NCI-H1417 (cell line): ENCODE measurements at places on chromosomes 5 and 9.

DNA sequence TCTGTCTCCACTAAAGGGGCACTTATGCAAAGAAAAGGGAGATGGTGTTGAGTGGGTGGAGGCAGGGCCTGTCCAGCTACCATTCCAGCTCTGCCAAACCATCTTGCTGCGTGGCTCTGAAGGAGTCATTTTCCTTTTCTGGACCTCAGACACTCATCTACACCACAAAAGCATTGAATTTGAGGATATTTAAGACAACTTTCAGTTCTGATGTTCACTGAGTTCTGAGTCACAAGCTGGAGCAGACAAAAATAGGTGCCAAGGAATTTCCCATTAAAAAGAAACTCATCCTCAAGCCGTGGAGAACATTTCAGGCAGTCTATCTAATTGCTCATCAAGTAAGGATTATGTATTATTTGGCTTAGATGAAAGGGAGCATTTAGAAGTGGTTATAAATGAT, 195.0 kb upstream of the TBC1D2 start:
- DNase-seq, result no peak

DNA sequence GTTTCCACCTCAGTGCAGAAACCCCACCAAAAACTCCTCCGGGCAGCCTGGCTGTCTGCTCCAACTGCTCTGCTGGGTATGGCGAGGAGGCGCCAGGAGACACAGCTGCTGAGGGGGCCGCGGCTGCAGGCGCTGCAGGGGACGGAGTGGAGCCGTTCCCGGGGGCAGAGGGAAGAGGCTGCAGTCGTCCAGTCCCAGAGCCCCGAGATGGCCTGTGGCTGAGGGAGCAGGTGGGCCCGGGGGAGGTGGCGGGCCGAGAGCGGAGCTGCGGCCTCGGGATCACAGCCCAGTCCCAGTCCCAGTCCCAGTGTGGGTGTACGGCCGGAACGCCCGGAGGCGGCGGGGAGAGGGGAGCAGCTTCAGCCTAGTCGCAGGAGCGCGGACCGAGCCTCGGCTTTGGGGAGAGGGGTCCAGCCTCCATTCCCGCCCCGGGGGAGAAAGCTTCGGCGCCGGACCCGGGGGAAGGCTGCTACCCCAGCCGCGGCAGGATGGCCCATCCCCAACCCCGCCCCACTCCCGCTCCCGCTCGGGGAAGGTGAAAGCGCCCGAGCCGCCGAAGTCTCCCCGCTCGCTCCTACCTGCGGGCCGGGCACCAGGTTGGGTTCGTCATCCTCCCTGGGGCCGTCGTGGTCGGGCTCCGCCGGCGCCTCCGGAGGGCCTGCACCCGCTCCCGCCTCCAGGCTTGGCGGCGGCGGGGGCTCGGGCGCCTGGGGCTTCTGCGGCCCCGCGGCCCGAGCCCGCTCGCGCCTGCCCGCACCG, 513 bp downstream of the FAM193B start:
- DNase-seq, result no peak

- DNase-seq, result peak; percentile 73
These were observed 473 bp downstream of the ZBTB34 start for GRCh38 chr9:126860757-126861466.

GRCh38 chr9:130906735-130907416, 10.3 kb upstream of the QRFP start:
- peak; percentile 26 for DNase-seq

GRCh38 chr5:60598424-60598823, 101.5 kb downstream of the DEPDC1B start:
- no peak for DNase-seq

DNA sequence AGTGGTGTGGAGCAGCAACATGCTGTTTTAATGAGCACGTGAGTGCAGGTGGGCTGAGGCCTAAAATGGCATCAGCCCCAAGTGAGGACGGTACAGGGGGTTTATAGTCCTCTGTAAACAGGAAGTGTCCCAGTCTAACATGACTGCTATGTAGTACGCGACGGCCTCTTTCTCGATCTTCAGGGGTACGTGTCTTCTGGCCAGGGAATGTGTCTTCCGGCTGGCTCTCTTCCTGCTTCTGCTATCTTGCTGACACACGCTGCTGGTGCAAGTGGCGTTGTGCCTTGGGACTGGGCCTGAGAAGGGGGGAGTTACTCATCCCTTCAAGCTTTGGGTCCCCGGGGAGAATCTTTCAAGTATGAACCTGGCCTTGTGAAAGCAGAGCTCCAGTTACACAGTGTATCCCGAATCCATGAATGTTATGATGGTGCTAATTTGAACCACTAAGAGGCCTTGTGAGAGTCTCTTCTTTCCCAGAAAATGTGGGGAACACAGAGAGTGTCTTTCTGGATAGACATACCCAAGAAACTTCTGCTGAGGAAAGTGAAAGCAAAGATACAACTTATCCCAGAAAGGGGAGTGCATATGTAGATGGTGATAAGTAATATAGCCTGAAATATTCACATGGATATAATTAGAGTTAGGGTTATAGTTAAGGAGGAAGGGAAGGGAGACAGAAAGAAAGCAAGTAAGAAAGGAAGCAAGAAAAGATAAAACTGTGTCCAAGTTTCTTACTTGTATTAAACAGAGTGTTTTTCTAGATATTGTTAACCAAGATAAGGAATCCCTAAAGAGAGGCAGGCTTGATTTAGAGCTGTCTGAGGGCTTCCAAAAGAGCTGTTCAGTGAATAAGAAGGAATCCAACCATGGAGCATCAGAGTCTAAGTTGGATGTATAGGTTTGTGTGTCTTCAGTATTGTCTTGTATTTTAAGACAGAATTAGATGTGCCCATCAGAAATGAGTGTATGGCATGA, 35.5 kb upstream of the ANXA2R start:
- no peak for DNase-seq

DNA sequence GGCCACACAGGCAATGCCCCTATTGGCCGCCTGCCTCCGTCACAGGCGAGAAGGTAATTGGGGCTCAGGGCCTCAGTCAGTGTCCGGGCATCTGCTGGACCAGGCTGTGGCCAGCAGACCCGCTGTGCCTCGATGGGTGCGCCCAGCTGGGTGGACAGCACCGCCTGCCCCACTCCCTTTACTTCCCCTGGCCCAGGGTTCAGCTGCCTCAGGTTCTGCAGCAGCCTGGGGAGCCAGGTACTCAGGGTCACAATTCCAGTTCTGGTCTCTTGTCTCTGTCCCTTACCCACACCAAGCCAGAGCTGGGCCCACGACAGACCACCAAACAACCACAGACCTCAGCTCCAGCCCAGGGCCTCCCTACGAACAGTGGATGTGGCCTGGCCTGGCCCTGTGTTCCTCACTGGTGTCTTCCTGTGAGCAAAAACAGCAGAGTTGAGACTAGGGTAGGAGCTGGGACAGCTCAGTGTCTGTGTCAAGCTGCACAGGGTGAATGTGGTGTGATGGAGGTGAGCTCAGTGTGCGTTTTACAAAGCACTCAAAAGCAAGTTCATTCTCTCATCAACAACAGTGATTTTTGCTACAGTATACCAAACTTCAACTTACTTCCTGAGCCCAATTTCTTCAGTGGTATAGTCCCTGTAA, 33.4 kb upstream of the SUSD3 start:
- no peak for DNase-seq

DNA sequence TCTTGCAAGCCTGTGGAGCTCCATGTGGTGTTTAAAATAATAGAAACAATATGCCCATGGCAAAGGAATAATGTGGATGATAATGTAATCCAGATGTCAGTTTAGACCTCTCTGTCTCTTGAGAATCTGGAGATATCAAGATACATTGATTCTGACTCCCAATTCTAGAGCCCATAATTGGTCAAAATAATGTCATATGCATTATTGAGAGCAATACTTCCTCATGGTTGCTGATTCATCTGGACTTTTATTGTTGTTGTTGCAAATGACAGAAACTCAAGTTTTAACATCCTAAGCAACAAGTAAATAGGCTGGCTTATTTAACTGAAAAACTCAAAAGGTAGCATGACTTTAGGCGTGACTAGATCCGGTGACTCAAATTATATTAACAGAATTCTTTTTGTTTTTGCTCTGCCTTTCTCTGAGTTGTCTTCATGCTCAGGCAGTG, 152.1 kb downstream of the PCSK1 start:
- no peak for DNase-seq

DNA sequence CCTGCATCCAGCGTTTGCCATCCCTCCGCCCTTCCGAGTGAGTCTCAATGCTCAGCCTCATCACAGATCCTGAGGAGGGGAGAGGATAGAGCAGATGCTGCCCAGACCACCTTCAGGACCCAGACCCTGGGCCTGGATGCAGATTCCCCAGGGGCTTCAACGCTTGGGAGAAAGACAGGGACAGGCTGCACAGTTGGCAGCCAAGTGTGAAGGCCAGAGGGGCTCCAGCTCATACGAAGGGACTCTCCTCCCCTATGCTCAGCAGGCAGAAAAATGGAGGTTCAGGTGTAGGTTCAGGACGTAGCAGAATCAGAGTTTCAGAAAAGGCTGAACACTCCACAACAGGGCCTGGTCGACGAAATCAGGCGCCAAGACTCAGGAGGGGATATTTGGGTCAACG, 378.5 kb upstream of the IRX1 start:
- no peak for DNase-seq

DNA sequence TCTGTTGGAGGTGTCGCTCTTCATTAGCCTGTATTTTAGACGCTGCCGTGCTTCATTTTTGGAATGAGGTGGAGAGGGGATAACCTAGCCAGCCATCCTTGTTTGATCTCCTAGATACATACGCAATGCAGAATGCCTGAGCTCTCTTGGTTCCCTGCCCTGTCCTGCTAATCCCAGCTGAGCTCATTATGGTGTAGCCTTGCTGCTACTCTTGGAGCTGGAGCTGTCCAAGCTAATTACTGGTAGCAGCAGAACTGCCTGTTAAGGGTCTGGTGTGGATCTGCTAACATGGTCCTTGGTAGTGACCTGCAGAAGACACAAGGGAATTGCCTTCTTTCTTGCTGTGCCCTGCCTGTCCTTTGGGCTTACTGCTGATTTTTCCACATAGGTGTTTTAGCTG, 207.9 kb downstream of the CNTLN start:
- no peak for DNase-seq

- DNase-seq, result no peak
These were observed 81.9 kb upstream of the FAM169A start for GRCh38 chr5:74948031-74948546.
